CD4-positive, alpha-beta T cell (primary cell): ENCODE measurements at places on chromosomes 1 and 21.

GRCh38 chr1:214361636-214362035, 80.7 kb downstream of the SMYD2 start:
- no peak for DNase-seq

DNA sequence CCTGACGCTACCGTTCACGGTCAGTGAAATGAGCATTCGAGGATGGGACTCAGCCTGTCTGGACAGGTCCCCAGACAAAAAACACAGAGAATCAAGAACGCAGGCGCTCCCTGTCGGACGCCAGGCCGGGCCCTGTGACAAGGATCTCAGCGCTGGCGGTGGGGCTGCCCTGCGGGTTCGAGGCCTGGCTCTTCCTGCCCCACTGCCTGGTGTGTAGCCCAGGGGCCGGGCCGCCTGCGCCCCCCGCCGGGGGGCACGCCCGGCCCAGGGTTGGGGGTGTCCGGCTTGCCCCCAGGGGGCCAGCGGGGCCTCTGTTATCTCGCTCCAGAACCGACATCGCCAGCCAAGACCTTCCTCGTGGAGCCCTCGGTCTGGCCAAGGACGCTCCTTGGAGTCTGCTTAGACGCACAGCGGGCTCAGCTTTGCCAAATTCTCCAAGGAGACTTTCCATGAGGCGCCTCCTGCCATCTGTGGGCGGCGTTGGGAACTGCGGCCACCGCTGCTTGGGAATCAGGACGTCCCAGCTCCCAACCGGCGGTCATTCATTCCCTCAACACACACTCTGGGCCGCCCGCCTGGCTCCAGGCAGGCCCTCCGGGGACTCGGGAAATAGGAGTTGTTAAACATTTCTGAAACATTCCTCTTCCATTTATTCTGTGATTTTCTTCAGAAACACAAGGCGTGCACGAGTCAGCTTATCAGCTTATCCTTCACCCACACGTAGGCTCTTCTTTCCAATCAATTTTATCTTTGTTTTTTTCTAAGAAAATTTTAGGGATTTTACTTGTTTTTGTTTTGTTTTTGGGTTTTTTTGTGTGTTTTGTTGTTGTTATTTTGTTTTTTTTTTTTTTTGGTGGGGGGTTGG, 11.3 kb upstream of the RIPK4 start:
- DNase-seq, result peak; percentile 42

GRCh38 chr1:35184495-35185199, 8.3 kb downstream of the SFPQ start:
- no peak for DNase-seq

DNA sequence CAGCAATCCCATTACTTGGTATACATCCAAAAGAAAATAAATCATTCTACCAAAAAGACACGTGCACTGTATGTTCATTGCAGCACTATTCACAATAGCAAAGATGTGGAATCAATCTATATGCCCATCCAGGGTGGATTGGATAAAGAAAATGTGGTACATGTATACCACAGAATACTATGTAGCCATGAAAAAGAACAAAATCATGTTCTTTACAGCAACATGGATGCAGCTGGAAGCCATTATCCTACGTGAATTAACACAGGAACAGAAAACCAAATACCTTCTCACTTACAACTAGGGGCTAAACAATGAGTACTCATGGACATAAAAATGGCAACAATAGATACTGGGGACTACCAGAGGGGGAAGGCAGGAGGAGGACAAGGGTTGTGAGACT, 147.3 kb downstream of the TIAM1 start:
- no peak for DNase-seq

GRCh38 chr1:246063013-246063616, 444.0 kb downstream of the SMYD3 start:
- no peak for DNase-seq

GRCh38 chr1:82697965-82698364, 897.2 kb downstream of the ADGRL2 start:
- no peak for DNase-seq

GRCh38 chr1:117985239-117985638, 55.7 kb downstream of the WDR3 start:
- DNase-seq, result no peak

DNA sequence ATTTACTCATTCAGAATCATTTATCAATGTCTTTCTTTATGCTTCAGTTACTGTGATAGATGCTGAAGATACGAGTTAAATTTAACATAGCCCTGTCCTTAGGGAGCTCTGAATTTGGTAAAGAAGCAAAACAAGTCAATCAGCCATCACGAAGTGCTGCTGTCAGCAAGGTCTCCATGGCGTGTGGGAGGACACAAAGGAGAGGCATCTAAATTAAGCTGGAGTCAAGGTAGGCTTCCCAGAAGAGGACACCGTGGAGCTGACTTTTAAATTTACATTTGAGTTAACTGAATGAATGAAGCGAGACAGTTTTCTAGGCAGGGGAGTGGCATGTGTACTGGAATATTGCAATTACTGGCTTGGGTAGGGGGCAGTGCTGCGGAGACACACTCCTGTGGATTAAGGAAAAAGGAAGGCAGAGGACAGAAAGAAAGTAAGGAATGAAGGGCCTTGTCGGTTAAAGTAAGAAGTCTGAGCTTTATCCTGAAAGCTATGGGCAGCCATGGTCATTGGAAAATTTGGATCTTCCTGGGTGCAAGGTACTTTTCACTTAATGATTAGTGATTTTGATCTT, 41.3 kb upstream of the C1orf87 start:
- no peak for DNase-seq

GRCh38 chr21:35601211-35601610, 459.1 kb downstream of the SETD4 start:
- no peak for DNase-seq

DNA sequence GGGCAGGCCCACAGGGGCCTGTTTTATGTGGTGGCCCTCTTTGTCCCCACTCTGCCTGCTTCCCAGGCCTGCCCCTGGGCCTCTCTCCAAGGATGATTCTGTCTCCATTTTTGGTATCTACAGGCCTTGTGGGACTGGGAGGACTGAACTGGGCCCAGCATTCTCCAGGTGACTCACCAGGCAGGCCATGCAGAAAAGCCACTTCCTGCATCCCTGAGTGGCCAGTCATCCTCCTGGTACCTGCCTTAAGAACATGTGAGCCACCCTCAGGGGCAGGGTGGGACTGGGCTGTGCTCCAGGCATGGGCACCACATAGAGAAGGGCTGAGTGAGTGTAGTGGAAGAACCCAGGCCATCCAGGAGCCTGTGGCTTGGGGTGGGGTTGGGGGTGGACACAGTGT, 20.0 kb upstream of the BCAR3 start:
- DNase-seq, result no peak
